Natural killer cell treated with Interleukin-12 subunit alpha and Interleukin-12 subunit beta and Interleukin-15 and Interleukin-18, amount 100 ng/mL, for 72 hours (primary cell): ENCODE measurements at places on chromosomes 2 and 18. TPM values are rescaled to one million over a fixed set of nuclear protein-coding genes. Genes with fewer than 3 reads are reported as not detected.

The CHRNG gene
- not detected for total RNA-seq

The FOXD4L1 gene
- 0.17 TPM for total RNA-seq

DNA sequence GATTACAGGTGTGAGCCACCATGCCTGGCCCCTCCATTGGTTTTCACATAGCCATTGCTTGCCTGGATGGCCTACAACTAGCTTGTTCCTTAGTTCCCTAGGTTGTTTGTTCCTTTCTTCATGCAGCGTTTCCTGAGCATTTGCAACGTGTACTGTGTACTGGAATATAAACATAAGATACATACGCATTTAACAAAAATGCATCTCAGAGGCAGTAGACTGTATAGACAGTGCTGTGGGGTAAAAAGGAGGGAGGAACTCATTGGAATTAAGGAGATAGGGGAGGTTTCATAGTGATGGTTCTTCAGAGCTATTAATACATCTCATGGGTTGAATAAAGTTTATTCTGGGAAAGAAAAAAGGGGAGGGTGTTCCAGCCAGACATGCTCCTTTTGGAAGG, 260.5 kb upstream of the RASGRP3 start:
- H3K4me3 ChIP-seq: no peak overlapping the region
- H3K27me3 ChIP-seq: peaks cover 7% of the 10 kb centered on the region
- no peaks in the 10 kb centered on the region for H3K4me1 ChIP-seq
- no peaks in the 10 kb centered on the region for H3K36me3 ChIP-seq

DNA sequence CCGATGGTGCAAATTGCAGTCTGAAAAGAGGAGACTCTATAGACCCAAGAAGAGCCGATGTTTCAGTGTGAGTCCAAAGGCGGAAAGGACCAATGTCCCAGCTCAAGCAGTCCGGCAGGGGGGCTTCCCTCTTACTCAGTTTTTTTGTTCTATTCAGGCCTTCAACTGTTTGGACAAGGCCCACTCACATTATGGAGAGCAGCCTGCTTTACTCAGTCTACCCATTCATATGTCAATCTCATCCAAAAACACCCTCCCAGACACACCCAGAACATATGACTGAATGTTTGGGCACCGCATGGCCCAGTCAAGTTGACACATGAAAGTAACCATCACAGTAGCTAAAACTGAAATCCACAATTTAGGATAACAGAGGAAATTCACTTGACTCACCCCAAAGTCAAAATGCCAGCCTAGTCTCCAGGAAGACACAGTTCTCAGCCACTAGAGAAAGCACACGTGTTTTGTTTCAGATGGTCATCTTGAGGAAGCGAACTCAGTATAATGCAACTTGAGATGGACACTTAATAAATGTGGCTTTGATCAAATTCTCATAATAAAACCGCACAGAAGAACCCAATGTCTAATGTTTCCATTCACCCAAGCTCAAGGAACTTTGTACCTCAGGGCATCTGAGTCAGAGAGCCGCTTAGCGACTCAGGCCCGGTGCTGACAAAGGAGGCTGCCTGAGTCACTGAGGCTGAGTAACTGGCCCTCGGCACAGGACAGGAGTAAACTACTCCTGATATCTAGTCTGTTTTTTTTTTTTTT, 2.4 kb downstream of the FHL2 start:
- no peak overlapping the region for H3K4me3 ChIP-seq
- no peak overlapping the region for H3K27ac ChIP-seq

DNA sequence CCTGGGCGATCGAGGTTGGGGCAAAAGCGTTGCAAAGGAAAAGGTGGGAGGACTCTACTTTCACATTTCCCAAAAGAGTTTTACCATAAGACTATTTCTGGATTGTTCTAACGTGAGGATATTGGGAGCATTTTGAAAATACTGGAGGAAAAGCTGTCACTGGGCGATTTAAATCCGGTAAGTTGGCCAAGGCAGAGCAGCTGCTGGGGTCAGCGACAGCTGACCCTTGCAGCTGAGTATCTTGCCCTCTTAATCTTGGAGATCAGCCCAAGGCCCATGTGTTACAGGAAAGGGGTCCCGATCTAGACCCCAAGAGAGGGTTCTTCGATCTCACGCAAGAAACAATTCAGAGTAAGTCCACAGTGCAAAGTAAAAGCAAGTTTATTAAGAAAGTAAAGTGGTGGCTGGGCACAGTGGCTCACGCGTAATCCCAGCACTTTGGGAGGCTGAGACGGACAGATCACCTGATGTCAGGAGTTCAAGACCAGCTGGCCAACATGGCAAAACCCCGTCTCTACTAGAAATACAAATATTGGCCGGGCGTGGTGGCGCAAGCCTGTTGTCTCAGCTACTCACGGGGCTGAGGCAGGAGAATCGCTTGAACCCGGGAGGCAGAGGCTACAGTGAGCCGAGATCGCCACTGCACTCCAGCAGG, 964 bp upstream of the ST3GAL5 start:
- peaks cover 5% of the 10 kb centered on the region for H3K36me3 ChIP-seq
- H3K27ac ChIP-seq: peak overlapping the region; percentile 82
- H3K27me3 ChIP-seq: no peaks in the 10 kb centered on the region
- H3K4me3 ChIP-seq: peak overlapping the region; percentile 94
- DNase-seq: no peak

DNA sequence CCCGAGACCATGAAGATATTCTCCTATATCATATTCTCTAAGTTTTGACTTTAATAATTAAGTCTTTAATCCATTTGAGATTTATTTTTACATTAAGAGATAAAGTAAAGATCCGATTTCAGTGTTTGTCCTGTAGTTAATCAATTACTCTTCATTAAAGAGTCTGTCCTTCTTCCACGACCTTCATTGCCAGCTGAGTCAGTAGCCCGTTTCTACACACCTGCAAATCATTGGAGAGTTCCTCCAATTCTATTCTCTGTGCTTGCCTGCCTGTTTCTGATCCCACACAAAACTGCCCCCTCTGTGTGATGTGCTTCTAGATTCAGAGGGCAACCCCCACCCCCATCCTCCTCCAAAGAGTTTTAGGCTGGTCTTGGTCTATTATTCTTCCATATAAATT, 119.2 kb downstream of the KCNF1 start:
- peaks cover 25% of the 10 kb centered on the region for H3K27me3 ChIP-seq
- H3K36me3 ChIP-seq: peaks cover 6% of the 10 kb centered on the region
- no peak overlapping the region for H3K4me3 ChIP-seq
- no peak for DNase-seq
- H3K27ac ChIP-seq: no peak overlapping the region

The ABCG8 gene
- total RNA-seq: not detected

- H3K27me3 ChIP-seq: no peaks in the 10 kb centered on the region
- H3K36me3 ChIP-seq: no peaks in the 10 kb centered on the region
- DNase-seq: peak; percentile 13
- H3K4me1 ChIP-seq: no peaks in the 10 kb centered on the region
- no peak overlapping the region for H3K27ac ChIP-seq
These were observed 53.1 kb downstream of the NTSR2 start for GRCh38 chr2:11616851-11617415.

- no peaks in the 10 kb centered on the region for H3K36me3 ChIP-seq
- no peaks in the 10 kb centered on the region for H3K4me1 ChIP-seq
- no peaks in the 10 kb centered on the region for H3K27me3 ChIP-seq
- H3K4me3 ChIP-seq: no peak overlapping the region
- no peak for DNase-seq
- H3K27ac ChIP-seq: no peak overlapping the region
These were observed 118.9 kb downstream of the TMX3 start for GRCh38 chr18:68596016-68596415.

The HOXD13 gene
- total RNA-seq: not detected

DNA sequence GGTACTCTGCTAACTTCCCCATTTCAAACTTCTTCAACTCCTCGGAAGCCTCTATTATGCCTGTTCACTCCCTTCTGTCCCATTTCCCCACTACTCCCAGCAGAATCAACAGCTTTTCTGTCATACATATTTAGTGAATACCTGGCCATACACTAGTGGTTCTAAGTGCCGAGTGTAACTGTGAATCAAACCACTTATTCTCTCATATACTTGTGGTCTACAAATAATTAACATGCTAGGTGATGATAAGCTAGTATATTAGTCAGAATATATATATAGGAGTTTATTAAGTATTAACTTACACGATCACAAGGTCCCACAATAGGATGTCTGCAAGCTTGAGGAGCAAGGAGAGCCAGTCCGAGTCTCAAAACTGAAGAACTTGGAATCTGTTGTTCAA, 150.7 kb downstream of the CCDC102B start:
- H3K36me3 ChIP-seq: no peaks in the 10 kb centered on the region
- no peak overlapping the region for H3K4me3 ChIP-seq
- no peaks in the 10 kb centered on the region for H3K4me1 ChIP-seq
- H3K27me3 ChIP-seq: no peaks in the 10 kb centered on the region
- H3K27ac ChIP-seq: no peak overlapping the region

DNA sequence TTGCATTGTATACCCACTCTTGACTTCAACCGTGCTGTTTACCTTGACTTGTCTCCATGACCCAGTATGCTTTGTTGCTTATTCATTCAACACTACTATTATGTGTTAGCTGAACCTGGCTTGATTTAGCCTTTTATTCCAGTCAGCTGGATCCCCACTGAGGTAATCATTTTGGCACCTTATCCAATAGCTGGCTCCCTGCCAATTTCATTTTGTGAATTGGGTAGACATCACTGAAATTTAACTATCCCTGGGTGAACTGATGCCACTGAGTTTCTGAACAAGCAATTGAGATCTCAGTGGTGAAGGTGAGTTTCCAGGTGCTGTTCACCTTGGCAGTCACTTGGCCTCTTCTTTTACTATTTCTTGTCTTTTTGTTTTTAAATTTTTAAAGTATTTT, 584.3 kb downstream of the ADCYAP1 start:
- no peaks in the 10 kb centered on the region for H3K4me1 ChIP-seq
- no peak overlapping the region for H3K27ac ChIP-seq
- H3K27me3 ChIP-seq: no peaks in the 10 kb centered on the region

GRCh38 chr2:11719230-11719977, 27.0 kb upstream of the LPIN1 start:
- peaks cover 24% of the 10 kb centered on the region for H3K27me3 ChIP-seq
- H3K4me1 ChIP-seq: peaks cover 7% of the 10 kb centered on the region
- H3K27ac ChIP-seq: no peak overlapping the region
- DNase-seq: no peak
- H3K4me3 ChIP-seq: peak overlapping the region; percentile 68
- H3K36me3 ChIP-seq: no peaks in the 10 kb centered on the region

DNA sequence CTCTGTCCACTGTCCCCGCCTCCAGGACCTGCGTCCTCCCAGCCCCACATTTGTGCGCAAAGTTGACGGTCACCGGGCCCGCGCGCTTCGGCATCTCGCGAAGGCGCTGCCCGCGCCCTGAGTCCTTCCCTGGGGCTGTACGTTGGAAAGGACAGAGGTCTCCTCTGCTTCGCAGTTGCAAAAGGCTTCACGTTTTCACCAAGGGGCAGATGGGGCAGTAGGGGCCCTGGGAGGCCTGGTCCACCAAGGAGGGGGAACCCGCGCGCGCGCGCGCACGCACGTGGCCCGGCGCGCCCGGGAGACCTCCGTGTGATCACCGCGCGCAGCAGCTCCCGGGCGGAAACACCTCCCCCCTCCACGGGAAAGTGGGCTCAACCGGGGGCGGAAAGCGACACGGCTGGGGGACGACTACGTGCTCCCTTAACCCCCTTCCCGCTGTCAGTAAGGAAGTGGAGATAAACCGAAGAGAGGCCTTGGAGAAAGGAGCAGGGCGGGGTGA, 21.9 kb downstream of the TEX44 start:
- no peak overlapping the region for H3K27ac ChIP-seq
- no peak for DNase-seq
- H3K36me3 ChIP-seq: no peaks in the 10 kb centered on the region
- no peaks in the 10 kb centered on the region for H3K27me3 ChIP-seq
- H3K4me1 ChIP-seq: peaks cover 22% of the 10 kb centered on the region

DNA sequence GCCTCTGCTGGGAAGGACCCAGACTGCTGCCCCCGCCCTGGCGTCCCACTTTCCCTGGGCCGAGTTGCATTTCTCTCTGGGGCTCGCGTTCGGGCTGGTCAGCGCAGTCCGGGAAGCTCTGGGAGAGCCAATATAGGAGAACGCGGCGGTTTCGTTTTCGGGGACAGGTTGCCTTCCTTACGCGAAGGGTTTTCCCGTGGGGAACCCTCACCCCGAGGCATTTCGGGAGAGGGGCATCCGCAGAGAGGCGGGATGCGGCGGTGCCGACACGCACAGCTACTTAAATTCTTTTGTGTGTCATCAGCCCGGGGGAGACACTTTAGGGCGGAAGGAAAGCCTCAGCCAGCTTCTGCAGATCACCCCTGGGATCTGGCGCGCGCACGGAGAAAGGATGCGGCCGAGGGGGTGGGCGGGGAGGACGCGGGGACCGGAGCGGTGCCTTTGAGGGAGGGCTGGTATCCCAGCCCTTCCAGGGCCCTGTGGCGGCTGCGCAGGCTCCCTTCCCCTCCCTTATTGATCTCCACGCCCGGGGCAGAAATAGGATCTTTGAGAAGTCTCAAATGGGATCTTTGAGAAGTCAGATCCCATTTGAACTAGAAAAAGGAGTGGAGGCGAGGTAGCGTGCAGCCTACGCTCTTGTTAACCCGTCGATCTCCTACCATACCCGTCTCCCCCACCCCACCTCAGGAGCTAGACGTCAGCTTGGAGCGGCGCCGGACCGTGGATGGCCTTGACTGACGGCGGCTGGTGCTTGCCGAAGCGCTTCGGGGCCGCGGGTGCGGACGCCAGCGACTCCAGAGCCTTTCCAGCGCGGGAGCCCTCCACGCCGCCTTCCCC, 1.2 kb downstream of the GATA6 start:
- H3K27ac ChIP-seq: no peak overlapping the region
- H3K4me1 ChIP-seq: peaks cover 22% of the 10 kb centered on the region
- H3K27me3 ChIP-seq: peaks cover 40% of the 10 kb centered on the region
- H3K4me3 ChIP-seq: peak overlapping the region; percentile 96
- H3K36me3 ChIP-seq: no peaks in the 10 kb centered on the region

The KIF1A gene
- 0.45 TPM for total RNA-seq

DNA sequence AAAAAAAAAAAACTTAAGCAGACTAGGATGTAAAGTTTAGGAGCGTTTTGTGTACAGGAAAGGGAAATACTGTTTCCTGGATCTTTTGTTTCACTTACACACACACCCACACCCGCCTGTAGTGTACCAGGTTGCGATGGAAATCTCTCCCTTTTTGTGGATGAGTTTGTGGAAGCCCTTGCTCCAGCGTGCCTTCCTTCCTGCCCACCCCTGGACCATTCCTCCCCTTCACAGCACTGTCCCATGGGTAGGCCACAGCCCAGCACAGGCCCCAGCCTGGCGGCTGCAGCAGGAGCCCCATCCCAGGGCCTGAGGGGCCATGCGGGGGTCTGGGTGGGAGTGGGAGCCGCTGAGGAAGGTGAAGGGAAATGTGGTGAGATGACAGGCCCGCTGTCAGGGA, 15.1 kb downstream of the MALL start:
- H3K27me3 ChIP-seq: peaks cover 18% of the 10 kb centered on the region
- no peaks in the 10 kb centered on the region for H3K36me3 ChIP-seq
- no peaks in the 10 kb centered on the region for H3K4me1 ChIP-seq
- no peak overlapping the region for H3K27ac ChIP-seq
- no peak overlapping the region for H3K4me3 ChIP-seq

DNA sequence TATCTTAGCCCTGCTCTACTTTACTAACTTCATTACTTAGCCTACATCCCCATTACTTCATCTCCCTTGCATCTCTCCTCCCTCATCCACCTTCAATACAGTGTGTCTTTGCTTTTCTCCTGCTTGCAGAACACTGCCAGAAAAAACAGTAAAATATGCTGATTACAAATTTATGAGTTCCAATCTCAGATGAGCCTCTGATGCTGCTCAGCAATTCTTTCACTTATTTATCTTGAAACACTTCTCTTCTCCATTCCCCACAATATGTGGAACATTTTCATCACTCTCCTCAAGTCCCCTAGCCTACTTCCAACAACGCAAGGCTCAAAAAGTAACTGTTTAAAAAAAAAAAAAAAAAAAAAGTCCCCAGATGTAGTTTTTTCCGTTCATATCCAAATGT, 7.1 kb downstream of the VPS54 start:
- DNase-seq: no peak
- H3K27ac ChIP-seq: no peak overlapping the region
- no peak overlapping the region for H3K4me3 ChIP-seq
- H3K36me3 ChIP-seq: no peaks in the 10 kb centered on the region
- H3K27me3 ChIP-seq: no peaks in the 10 kb centered on the region
- H3K4me1 ChIP-seq: peaks cover 29% of the 10 kb centered on the region
